Colonic mucosa (tissue), 4 donors: ENCODE measurements at places on chromosomes 7 and 10. TPM values are rescaled to one million over a fixed set of nuclear protein-coding genes. Genes with fewer than 3 reads are reported as not detected.

DNA sequence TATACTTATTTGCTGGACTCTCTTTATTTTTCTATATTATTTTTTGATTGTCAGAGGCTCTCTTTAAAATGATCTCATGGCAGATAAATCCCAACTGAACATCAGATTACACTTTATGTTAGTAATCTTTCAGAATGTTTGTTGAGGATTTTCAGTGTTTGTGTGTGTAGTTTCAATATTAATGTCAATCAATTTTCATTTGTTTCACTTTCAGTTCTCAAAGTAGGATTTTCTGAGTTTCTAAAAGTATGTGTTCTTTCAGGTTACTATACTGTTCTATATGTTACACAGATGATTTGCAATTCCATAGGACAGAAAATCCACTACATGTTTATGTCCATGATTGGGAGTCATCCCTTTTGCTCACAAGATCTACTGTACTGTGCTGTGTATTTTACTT is 311.9 kb upstream of the POT1 start:
- no peak for DNase-seq

DNA sequence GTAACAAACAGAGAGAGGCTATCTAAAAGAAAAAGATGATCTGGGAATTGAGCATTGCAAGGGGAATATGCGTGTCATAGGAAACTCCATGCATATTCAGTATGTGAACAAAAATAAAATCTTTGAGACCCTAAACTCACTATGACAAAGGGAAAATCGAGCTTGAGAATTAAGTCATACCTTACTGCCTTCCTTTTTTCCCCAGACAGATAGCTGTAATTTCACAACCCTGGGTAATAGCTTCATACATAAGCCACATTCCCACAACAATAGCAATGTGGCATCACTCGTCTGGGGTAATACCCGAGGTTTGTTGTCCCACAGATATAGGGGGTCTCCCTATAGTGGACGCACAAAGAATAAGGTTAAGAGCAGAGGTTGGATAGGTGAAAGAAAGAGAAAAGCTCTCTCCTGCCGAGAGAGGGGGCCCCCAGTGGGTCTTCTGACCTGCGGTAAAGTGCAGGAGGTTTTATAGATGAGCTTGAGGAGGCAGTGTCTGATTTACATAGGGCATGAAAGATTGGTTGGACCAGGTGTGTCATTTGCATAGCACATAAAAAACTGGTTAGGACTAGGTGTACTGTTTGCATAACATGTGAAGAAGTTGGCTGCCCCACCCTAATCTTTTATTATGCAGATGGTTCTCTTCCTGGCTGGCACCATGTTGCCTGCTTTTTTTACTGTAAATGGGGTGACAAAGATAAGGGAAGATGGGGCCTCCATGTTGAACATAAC is 11.6 kb downstream of the CYP3A43 start:
- DNase-seq = peak; percentile 65

Gene MBL2
- not detected for total RNA-seq

Gene ACHE
- total RNA-seq = 11.7 TPM

Gene AKR1E2
- 16.3 TPM for total RNA-seq

Gene TRPV5
- total RNA-seq = not detected

Gene AKR1C2
- total RNA-seq = 39.9 TPM

Gene UPF2
- 21.9 TPM for total RNA-seq

GRCh38 chr7:23645822-23646221 is 34.2 kb upstream of the FAM221A start:
- no peak for DNase-seq

GRCh38 chr7:102469972-102470825 is 5.4 kb downstream of the LRWD1 start:
- peak; percentile 83 for DNase-seq

Gene CEP41
- 6.9 TPM for total RNA-seq

GRCh38 chr7:153675131-153675530 is 377.1 kb upstream of the DPP6 start:
- no peak for DNase-seq

DNA sequence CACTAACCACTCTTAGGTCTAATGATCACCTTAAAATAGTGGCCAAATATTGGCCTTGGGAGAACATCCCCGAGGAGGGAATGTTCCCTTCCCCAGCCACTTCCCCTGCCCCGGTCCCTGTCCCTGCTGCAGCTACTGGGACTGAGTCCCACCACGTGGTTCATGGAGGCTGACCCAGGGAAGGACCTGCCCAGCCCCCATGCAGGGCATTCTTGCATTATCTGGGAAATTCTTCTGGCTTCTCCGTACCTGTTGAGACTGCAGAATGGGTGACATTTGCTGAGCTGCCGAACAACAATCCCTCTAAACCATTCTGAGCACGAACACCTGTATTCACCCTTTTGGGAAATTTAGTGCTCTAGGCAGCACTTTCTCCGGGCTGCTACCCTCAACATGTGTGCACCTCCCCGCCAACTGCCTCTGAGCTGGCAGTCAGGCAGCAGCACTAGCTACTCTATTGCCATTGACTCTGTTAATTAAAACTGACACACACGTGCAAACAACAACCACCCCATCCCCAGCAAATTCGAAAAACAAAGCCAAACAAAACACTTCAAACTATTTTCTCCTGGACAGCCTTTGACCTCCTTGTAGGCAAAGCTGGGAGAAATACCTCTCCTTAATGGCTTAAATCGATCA is 567.4 kb upstream of the MKI67 start:
- DNase-seq = no peak

Gene ZP3
- 4.8 TPM for total RNA-seq

Gene RSPH10B2
- total RNA-seq = not detected

GRCh38 chr7:123075838-123076467 is 80.5 kb upstream of the TAS2R16 start:
- no peak for DNase-seq

- no peak for DNase-seq
Measured at GRCh38 chr7:114860206-114860605, 61.7 kb upstream of the MDFIC start.

- DNase-seq = peak; percentile 66
Measured at GRCh38 chr7:140200061-140200989, 23.5 kb upstream of the KDM7A start.

- DNase-seq = no peak
Measured at GRCh38 chr10:61456095-61456789, 3.1 kb upstream of the TMEM26 start.

GRCh38 chr7:82313269-82313668 is 130.3 kb downstream of the CACNA2D1 start:
- DNase-seq = no peak

DNA sequence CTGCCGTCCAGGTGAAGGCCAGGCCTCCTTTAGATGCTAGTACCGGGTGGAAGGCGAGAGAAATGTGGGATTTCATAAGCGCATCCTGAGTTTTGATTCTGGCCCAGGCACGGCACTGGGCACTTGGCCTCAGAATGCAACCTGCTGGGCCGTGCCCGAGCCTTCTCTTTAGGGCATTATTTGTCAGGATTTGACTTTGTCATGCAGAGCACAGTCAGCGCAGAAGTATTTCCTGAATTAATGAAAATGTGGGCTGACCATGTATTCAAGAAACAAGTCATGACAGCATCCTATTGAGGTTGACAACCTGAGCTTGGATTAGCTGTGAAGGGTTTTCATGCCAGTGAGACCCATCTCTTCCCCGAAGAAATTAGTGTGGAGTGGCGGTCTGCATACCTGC is 34.4 kb downstream of the RCC1L start:
- no peak for DNase-seq

Gene MRC1
- 19.2 TPM for total RNA-seq

Gene VWA2
- total RNA-seq = 2.6 TPM

Gene RBP4
- 6.8 TPM for total RNA-seq

GRCh38 chr7:146728611-146729010 is 612.0 kb downstream of the CNTNAP2 start:
- DNase-seq = no peak

Gene SPDYE3
- not detected for total RNA-seq

Gene SLC35G1
- 13.4 TPM for total RNA-seq

DNA sequence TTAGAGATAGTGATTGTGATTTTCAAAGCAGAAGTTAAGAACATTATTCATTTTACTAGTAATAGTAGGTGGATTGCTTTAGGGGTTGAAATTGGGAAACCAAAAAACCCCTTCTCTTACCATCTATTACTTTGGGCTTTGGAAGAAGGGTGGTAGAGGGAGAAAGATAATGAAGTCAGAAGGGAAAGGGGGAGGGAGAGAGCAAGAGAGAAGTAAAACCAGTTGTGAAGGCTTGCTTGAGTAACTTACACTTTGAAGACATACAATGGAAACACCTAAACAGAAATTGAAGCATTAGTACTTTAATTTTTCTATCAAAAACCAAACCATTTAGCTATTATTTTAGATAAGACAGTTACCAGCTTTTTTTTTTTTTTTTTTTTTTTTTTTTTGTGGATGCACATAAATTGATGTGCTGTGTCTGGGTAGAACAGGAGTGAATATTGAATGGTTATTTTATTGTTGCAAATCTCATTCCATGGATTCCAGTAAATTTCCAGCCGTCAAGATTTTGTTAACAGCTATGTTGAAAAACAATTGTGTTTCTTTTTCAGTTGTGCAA is 5.5 kb downstream of the PRKAR2B start:
- DNase-seq = no peak

GRCh38 chr10:75845176-75845947 is 413.9 kb downstream of the LRMDA start:
- no peak for DNase-seq

Gene RBP3
- not detected for total RNA-seq

GRCh38 chr10:35259769-35260397 is 76.4 kb upstream of the CCNY start:
- DNase-seq = no peak

DNA sequence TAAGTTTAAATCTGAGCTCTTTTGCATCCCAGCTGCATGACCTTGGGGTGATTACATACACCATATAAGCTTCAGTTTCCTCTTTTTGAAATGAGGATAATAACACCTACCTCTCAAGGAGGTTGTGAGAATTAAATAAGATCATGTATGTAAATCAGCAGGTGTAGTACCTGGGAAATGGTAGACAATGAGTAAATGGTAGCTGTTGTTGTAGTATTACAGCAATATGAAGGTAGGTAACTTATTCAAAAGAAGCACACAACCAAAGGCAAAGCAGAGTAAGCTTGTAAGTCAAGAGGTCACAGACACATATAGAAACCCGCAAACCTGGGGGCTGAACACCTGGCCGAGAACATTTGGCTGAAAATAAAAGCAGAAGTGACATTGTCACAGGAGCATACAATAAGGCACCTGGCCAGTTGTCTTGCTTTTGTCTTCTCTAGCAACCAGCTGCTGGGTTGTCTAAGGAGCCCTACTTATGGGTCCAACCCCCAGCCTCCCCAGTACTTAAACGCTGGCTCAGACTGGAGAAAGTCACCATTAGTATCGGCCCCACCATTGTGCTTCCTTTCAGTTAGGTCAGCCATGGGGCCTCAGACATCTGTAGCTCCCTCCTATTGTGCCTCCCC is 203.6 kb upstream of the MKLN1 start:
- DNase-seq = no peak

Gene ATRNL1
- 0.37 TPM for total RNA-seq
